ENCODE measurements at places on chromosomes 11 and 22.

DNA sequence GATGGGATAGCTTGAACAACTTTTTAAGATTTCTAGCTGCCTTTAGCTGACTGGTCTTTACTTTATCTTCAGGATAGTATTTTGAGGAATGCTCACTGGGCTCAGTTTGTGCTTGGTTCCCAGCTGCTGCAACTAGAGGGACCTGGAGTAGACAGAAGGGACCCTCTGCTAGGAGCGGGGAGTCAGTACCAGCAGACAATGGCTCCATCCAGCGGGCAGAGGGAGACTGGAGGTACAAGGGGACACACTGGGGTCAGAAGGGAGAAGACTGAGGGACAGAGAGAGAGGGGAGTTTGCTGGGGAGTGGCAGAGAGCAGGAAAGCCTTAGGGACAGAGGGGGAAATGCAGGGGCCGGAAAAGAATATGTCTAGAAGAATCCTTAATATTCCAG is 22.0 kb upstream of the ACER3 start:
- DNase-seq: no peak

- DNase-seq: no peak
Measured at GRCh38 chr11:129416080-129416820, 40.6 kb downstream of the BARX2 start.

- no peak for DNase-seq
Measured at GRCh38 chr22:47174096-47174495, 411.6 kb downstream of the TBC1D22A start.

- DNase-seq: no peak
Measured at GRCh38 chr22:28430466-28431025, 249.1 kb downstream of the TTC28 start.

GRCh38 chr11:27215471-27216269 is 147.3 kb downstream of the CCDC34 start:
- DNase-seq: no peak

DNA sequence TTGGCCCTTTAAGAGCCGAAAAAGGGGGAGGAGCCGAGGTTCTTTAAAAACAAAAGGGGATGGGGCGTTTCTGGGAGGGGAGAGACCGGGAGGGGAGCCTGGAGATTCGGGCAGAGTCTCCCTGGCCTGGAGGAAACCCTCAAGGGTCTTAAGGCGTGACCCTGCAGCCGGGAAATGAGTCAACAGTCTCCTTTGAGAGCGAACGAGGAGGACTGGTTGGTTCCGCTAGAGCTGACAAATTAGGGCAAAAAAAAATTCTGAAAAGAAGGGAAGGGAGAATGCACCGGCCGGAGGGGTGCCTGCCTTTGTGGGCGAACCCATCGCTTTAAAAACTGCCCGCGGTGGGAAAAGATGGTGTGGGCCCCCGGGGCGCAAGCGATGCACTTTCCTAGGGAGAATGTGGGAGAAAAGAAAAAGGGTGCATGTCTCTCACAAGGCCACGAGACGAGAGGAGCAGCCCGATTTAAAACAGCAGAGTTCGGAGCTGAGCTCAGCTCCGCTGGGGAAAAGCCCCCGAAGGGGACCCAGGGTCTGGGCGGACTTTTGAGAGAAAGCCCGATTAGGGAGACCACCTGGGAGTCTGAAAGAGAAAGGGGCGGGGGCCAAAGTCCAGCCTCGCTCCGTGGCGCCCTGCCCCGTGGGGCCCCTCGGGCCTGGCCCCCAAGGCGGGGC is 874 bp downstream of the ZFTA start:
- peak; percentile 55 for DNase-seq

DNA sequence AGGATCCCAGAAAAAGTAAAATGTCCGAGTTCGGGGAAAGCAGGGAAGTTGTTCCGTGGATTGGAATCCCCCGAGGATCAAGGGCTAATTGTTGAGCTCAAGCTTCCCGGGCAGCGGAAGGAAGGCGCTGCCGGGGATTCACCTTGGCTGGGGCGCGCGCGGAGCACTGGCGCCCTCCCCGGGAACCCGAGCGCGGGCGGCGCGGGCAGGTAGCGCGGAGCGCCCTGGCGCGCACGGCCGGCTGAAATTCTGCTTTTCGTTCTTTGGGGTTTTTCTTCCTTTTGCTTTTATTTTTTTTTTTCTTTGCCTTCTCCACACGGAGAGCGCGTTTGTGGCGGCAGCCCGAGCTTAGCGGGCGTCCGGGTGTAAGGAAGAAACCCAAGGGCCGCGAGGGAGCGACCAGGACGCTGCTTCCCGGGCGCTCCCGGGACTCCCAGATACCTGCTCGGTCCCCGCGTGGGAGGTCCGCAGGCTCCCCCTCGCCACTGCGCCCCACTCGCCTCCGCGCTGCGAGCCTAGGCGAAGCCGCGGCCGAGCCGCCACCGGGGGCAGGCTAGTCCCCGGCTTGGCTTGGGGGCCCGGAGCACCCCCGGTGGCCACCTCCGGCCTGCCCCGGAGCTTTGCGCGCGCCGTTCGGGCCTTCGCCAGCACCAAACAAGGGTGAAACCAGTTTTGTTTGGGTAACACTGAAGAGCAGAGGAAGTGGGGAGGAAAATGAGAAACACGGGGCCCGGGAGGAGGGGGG is 4.8 kb upstream of the IGF2 start:
- no peak for DNase-seq

DNA sequence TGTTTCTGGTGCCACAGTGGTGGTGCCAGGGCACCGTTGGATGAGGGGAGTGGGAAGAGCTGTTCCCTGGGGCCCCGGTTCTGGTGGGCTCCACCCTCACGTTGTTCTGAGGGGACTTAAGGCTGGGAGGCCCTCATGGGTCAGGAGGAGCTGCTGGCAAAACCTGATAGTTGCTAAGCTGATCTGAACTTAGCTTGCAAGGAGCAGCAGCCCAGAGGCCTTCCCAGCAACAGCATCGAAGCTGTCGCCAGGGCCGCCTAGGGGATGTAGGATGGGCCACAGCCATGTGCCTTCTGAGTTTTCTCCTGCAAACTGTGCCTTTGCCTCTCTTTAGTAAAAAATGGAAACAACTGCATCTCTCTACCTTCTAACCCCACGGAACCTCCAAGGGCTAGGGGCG is 240.2 kb downstream of the TBC1D22A start:
- DNase-seq: no peak

GRCh38 chr11:43116071-43116470 is 195.7 kb upstream of the API5 start:
- no peak for DNase-seq

GRCh38 chr11:19389787-19390303 is 149.1 kb upstream of the E2F8 start:
- DNase-seq: no peak

DNA sequence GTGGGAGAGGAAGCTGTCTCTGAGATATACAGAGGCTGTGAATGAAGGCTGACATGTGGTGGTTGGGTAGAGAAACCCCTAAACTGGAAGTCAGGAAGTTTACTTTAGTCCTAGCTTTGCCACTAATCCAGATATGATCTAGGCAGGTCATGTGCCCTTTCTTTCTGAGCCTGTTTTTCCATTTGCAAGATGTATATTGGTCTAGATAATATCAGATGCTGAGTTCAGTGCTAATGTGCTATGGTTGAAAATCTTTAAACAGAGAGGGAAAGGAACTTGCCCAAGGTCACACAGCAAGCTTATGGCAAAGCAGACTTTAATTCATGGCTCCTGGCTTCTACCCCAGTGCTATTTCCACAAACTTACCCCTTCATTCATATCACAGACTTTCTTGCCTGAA is 25.7 kb upstream of the TPBGL start:
- DNase-seq: no peak

DNA sequence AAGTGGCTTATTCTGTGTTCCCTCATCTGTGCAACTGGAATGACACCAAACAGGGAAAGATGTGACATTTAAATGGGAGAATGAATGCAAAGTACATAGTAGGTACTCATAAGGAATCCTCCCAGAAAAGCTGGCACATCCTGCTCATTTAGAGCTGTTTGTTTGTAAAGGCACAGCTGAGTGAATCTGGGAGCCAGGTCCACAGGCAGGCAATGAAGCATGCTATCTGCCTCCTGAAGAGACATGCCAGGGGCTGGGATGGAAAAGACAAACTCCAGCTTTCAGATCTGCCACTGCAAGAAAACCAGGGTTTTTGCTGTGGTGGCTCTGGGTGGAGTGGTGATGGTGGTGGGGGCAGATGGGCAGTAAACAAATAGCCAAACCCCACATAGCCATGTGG is 150.1 kb downstream of the TENM4 start:
- DNase-seq: no peak

- DNase-seq: no peak
Measured at GRCh38 chr22:49204599-49205482, 622.8 kb downstream of the BRD1 start.

- no peak for DNase-seq
Measured at GRCh38 chr11:109304159-109304558, 117.8 kb upstream of the C11orf87 start.

- DNase-seq: no peak
Measured at GRCh38 chr22:23369054-23369685, 188.9 kb downstream of the BCR start.

DNA sequence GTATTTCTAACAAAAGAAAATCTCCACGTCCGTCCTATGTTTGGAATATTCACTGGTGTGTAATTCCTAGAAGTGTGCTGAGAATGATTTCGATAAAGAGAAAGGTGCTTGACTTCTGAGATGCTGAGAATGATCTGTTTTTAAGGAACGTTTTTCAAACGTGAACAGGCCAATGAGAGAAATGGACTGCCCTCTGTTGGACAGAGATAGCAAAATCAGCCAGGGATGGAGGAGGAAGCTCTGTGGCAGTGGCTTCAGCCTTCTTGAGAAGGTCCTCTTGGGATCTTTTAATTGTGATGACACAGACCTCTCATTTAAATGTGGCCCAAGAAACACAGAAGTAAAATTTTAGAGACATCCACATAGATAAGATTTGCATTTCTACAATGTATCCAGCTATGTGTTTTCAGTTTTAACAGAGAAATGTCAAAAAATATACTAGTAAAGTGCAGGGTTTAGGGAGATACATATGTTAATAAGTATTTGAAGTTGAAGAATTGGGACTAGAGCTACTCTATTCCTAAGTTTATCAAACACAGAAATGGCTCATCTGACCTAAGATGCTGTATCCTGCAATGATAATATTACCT is 84.0 kb upstream of the RCN1 start:
- DNase-seq: no peak

DNA sequence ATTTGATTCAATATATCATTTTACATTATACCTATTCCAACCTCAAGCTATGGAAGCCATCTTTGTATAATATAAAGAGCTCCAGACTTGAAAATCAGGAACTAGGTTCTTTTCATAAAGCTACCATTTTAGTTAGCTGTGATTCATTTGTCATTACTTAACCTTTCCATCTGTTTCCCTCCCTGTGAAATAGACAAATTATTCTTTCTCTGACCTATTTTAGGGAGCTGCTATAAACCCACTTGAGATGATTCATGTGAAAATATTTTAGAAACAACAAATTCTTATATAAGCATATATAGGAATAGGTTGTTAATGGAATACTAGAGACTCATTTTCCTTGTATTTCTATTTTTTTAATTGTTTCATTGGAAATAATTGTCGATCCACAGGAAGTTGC is 1012.1 kb downstream of the OPCML start:
- no peak for DNase-seq

DNA sequence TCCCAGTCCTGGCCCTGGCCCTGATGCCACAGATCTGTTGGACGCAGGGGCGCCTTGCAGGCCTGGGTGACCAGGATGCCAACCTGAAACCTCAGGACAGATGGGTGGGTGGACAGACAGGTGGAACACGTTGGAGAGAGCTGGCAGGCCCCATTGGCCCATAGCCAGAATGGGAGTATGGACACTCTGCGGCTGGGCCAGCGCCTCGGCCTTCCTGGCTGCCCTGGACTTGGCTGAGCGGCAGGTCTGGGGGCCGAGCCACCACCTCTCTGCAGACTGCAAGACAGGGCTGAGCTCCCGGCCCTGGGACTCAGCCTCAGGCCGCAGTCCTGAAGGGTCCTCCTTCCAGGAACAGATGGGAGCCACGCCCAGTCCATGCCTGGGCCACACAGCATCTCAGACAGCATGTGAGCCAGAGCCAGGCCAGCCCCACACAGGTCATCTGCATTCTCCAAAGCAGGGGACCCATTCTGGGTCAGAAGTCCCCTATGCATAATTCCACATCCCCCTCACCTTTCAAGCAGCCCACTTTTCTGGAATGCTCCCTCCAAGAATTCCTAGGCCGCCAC is 14.1 kb downstream of the WNT7B start:
- no peak for DNase-seq

GRCh38 chr22:50184004-50184901 is 1.5 kb upstream of the TRABD start:
- DNase-seq: no peak

GRCh38 chr11:89487016-89487415 is 4.2 kb downstream of the NOX4 start:
- no peak for DNase-seq

- DNase-seq: no peak
Measured at GRCh38 chr11:7570938-7571521, 57.2 kb downstream of the PPFIBP2 start.

DNA sequence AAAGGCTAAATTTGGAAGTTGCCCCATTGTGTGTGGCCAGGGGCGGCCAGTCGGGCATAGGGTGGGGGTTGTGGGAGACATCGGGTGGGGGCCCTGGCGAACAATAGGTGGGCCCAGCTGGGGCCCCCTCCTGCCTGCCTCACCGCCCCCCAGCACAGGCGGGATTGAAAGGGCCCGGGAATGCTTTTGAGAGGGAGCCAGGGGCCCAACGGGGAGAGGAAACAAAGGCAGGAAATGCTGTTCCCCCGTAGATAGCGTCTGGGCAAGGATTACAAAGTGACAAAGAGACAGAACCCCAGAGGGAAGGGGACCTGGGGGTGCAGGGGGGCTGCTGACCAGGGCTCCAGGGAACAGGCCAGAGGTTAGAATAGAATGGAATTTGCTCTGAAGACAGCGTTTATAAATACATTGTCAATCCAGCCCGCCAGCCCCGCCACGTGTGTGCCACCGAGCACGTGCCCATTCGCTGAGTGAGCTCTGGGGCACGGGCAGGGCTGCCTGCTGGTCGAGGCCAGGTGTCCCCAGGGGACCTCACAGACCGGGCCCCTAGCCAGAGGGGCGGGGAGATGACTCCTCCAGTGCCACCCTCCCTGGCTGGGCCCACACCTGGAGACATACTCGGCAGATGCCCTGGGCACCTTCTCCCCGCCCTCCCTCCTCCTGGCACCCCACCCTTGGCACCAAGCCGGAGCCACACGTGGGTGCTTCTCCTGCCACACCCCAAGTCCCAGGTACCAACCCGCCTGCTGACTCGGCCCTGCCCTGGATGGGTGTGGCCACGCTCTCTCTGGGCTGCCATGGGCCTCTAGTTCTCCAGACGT is 9.7 kb downstream of the PDGFB start:
- DNase-seq: no peak

DNA sequence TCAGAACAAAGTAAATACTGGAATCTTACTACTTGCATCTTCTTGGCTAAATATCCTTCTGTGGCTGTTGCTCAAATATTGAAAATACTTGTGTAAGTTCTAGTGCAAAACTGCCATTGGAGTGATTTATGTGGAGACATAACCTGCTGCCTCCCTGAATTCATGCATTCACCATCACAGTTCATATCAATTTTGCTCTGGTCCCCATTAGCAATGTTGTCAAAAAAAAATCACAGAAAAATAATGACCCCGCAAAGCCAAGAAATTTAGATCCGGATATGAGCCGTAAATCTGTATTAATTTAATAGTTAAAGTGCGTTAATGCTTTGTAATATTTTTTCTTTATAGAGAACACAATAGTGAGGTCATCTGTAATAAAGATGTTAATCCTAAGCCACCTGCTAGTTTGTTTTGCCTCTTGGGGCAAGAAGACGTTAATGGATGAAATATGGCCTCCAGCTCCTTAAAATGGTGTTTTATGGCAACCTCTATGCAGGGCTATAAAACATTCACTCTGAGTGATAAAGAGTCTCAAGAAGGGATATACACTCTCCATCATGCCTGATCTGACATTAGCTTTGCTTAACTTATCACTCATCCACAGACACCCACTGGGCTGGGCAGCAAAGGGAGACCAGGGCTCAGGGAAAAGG is 255.9 kb downstream of the INSC start:
- no peak for DNase-seq
